ENCODE measurements at places on chromosomes 1 and 21.

DNA sequence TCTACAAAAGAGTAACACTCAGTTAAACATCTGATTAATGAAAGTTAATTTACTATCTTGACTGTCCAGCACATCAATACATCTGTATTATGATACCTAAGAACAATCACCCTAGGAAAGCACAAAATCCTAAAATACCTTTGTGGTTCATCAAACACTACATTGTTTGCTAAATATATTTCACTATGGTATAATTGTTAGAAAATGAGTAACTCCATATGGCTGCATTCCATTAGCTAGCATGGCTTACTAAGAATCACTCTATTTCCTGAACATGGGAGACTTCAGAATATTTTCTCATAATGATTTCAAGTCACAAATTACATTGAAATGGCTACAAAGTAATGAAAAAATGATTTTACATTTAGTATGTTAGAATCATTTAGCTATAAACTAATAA lies 12.5 kb downstream of the TRMT1L start:
- no peak for DNase-seq

- no peak for DNase-seq
These were observed 1.1 kb downstream of the CHML start for GRCh38 chr1:241638909-241639622.

DNA sequence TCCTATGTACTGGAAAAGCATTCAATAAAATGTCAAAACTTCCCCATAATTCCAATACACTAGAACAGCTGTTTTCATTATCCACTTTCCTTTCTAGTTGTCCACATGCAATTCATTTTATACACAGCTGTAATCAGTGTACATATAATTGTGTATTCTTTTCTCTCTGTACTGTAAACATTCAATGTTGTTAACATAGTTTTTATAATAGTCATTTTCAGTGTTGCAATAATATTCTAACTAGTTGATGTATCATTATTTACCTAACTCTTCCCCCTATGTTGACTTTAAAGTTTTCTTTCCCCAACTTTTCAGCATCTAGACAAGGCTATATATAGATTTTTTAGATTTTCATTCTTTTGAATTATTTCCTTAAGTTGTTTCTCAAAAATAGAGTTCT lies 44.4 kb downstream of the DIPK1A start:
- no peak for DNase-seq

DNA sequence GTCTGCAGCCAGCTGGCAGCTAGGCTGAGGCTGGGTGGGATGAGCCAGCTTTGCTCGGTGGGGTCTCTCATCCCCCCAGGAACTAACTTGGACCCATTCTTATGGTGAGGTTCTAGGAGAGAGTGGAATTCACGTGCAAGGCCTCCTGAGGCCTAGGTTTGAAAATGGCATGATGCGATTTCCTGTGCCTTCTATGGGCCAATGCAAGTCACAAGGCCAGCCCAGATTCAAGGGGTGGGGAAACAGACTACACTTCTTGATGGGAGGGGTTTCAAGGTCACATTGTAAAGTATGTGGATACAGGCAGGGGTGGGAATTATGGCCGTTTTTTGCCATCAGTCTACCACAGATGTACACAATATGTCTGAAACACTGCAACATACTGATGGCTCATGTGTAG lies 48.3 kb downstream of the HTR6 start:
- no peak for DNase-seq

- no peak for DNase-seq
These were observed 65.7 kb upstream of the APP start for GRCh38 chr21:26236281-26236680.

DNA sequence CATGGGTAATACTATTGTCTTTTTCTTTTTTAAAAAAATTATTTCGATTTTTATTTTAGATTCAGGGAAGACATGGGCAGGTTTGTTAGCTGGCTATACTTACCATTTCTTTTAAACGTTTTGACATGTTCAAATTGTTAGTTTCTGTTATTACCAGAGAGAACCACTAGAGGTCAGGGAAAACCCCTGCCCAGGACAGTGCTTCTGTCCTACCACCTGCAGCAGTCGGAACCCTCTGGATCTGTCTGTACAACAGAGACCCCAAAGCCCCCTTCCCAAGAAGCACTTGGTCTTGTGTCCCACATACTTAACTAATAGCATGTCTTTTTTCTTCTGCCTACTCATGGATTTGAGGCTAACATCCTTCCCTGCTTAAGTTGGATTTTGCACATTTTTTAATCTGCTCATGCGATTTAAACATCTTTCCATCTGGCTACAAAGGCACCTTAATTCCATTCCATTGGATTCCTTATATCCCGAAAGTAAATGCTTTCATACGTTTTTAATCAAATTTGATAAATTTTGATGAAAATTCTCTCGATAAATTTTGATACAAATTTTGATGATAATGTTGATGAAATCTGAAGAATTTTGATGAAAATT lies 10.0 kb upstream of the C1orf115 start:
- no peak for DNase-seq

GRCh38 chr1:117260761-117261423 lies 50.2 kb upstream of the VTCN1 start:
- DNase-seq: no peak

DNA sequence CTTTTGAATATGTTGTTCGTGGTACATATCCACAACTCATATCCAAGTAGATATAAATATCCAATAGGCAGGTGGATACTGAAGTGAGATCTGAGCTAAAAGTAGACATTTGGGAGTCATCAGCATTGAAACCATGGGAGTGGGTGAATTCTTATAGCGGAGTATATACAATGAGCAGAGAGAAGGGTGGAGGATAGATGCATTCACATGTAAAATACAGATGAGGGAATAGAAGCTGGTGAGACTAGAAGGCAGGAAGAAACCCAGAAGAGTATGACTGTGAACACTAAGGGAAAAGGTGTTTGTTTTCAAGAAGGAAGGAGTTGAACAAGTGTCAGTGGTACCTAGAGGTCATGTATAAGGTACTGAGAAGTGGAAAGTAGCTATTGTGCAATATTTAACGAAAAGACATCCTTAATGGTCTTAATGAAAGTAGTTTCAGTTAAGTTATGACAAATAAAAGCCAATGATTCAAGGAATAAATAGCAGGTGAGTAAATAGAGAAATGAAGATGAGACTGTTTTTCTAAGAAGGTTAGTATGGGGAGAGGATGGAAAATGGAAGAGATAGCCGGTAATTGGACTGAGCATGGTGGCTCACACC lies 181.6 kb upstream of the CACYBP start:
- DNase-seq: no peak

DNA sequence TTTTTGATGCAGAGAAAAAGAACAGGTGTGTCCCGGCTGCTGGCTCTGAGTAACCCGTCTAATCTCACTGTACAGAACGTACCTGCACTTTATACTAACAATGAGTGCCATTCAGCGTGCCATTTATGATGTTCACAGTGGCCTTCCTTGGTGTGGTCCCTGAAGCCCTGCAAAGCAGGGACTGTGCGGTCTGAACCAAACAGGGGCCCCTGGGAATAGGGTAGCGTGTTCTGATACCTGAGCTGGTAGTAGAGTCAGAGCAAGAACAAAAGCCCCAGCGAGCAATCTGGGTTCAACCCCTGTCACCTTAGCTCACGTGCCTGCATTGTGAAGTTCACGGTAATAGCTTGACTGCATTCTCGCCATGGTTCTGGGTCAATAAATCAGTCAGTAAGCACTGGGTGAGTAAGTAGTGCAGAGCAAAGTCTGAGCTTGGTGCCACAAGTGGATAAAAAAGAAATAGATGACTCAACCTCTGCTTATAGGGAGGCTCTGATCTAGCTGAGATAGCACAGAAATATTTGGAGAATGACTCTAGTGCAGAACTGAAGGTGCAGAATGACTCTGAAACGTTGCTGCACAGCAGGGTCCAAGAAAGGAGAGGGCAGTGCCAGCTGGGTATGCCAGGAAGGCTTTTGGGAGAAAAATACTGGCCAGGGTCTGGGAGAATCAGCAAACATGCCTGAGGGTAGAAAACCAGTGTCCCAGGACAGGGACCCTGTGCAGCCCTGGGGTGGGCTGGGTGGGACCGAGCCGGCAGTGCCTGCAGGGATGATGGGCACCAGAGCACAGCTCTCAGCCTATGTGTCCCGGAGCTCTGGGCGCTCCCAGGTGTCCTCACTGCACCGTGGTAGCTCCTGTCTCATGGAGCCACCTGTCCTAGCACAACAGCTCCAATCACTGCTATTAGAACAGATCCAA lies 125.9 kb downstream of the RHOU start:
- DNase-seq: no peak

DNA sequence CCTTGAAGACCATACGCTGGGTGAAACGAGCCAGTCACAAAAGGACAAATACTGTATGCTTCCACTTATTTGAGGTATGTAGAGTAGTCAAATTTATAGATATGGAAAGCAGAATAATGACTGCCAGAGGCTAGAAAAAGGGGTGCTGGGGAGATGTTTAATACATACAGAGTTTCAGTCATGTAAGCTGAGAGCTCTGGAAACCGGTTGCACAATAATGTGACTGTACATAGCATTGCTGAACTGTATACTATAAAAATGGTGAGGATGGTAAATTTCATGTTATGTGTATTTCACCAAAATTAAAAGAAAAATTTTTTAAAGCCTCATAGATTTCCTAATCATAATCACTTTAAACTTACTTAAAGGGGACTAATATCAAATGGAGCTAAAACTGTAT lies 110.8 kb downstream of the ZZZ3 start:
- DNase-seq: no peak

GRCh38 chr1:50163680-50164079 lies 55.0 kb downstream of the ELAVL4 start:
- DNase-seq: no peak

- peak; percentile 56 for DNase-seq
These were observed 31.5 kb downstream of the CHD5 start for GRCh38 chr1:6148497-6149241.

DNA sequence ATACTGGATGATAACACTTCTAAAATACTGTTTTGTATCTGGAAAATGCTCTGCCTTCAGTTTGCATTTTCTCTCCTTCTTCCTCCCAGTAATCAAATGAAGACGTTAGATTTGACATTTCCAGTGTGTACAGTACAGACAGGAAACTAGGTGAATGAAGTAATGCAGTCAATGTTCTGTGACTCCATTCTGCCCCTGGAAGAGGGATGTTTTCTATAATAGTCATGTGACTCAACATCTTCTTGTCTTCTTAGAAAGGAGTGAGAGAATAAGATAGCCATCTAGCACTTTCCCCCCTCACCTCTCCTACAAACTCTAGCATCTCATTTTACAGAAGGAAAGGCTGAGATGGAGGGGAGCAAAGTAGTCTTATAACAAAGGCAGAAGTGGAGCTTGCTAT lies 77.6 kb downstream of the DDR2 start:
- DNase-seq: no peak

GRCh38 chr1:119859647-119860046 lies 36.7 kb downstream of the ADAM30 start:
- no peak for DNase-seq

GRCh38 chr21:34889320-34889675 lies 159.8 kb downstream of the RUNX1 start:
- peak; percentile 42 for DNase-seq

DNA sequence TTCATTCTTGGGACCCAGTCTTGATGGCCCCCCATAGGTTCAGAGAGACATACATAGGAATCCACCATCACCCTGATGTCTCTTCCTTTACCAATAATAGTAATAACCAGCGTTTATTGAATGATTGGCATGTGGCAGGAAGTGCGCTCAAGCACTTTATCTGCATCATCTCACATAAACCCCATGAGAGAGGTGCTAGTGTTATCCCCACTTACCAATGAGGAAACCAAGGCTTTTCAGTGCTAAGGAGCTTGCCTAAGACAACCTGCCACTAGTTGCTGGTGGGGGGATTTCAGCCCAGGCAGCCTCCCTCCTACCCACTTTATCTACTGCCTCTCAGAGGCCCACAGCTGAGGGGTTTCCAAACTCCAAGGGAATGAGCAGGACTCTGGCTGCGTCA lies 7.7 kb downstream of the LGR6 start:
- DNase-seq: no peak

DNA sequence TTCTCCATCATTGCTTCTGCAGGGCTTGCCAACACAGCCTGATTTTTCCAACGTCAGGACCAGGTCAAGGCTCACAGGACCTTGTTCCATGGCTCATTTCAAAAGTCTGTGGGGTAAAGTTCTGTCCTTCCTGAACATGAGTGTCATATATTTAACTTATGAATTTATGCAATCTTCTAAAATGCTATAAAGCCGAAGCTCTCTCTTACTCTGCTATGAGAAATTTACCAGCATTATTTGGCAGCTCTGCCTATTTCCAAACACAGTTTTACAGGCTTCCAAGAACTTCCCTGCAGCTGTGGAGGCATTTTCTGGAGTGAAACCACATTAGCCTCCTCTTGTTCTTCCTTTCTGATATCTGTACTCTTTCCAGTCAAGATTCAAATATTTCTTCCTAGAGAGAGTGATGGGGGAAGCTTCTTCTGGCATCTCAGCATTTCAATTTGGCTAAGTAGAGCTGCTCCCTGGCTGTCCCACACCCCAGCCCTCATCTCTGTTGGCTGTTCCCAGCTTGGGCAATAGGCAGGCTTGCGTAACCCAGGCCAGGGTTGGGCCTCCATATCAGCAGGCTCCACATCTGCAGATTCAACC lies 15.6 kb upstream of the HMGCS2 start:
- no peak for DNase-seq

DNA sequence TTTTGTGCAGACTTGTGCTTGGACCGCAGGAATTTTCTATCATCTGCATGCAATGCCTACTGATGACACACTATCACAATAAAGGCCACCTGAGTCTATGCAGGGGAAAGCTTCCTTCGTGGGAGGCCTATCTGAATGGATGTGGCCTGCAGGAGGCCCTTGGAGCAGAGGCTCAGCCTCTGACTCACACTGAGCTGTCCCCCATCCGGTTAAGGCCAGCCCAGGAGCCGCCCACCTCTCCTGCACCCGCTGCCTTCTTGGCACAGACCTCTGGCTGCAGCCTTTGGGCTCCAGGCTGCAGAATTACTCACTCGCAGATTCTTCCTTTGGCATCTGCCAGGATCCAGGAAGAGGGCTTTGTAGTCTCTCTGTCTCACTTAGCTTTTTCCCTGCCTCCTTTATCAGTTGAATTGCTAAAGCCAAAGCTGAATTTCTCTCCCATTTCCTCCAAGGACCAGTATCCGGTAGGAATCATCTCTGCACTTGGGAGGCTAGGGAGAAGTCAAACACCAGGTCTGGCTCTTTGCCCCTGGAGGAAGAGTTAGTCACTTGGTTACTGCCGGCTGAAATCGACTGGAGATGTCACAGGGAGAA lies 65.1 kb upstream of the JUN start:
- DNase-seq: no peak

DNA sequence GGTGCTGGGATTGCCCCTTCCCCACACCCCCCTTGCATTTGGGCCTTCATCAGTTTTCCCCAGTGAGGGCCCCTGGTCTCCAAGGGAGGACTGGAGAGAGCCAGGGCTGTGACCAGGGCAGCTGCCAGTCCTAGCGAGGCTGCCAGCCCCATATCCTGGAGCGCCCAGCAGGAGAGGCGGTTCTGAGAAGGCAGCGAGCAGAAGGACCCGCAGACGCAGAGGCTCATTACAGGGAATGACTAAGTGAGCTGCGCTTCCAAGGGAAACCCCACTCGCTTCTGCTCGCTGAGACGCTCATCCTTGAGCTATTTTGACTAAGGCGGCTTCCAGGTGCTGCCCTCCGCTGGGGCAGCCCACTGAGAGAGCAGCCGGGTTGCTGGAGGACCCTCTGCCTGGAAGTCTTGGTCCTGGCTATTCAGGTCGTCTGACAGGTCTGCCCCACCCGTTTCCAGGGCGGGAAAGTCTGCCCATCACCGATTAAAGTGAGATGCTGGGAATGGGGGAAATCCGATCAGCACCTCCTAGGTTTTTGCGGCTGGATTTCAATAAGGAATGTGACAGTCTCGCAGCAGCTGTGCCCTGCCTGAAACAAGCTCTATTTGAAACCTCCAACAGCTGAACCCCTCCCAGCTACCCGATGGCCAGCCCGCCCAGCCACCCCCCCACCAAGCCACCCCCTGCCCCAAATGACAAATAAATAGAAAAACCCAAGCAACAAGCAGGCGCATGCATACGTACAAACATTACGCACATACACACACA lies 2.8 kb downstream of the KCNN3 start:
- DNase-seq: no peak
